ENCODE measurements at places on chromosomes 4 and X.
A peak's percentile ranks its signal among the peaks of the same experiment; 100 is the strongest.

GRCh38 chr4:113336556-113336955 lies 287.1 kb downstream of the ANK2 start:
- DNase-seq = no peak

DNA sequence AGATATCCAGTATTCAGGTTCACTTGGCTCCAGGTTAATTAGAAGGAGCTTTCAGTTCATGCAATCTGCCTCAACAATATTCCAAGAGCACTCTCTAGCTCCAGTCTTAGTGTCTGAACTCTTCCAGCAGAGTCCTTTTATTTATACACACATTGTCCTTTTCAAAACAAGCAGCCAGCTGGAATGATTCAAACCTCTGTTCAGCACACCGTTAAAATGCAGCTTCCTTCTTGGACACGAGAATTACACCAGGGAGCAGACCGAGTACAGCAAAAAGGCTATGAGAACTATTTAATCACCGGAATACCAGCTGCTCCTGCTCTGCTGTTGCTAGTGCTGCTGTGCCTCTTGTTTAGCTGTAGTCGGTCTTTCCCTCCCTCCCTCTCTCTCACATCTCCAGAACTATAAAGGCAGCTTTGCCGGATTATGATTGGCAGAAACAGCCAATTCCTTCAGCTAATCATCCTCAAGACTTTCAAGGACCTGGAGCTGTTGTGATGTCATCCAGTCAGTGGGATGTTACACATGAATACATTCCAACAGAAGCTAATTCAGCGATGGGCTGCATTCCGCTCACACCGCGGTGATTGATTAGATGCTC lies at the start of gene NDST4:
NDST4 (minus strand) TSS at position 115 of the 601 bp plus-strand sequence. CDS start 36,584 bp downstream, outside the sequence.
- no peak for DNase-seq

DNA sequence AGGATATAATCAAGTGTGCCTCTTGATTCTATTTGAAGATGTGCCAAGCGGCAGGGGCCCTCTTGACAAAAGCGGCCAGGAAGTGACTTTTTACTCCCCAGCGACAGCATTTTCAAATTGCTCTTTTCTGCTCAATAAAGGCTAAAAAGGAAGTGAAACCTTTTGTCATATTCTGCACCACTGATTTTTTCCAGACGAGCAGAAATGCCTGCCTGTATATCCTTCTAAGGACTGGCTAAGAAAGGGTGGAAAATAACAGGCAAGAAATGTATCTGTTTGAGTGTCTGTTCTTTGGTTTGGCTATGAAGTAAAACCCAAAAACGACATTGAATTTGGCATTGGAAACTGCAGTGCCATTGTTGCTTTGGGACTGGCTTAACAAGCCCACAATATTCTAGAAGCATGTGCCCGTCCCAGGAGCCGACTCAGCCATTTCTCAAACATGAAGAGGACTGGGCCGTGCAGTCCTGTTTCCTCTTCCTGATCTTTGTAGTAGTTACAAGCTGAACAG lies 25.4 kb downstream of the TMSB4X start:
- no peak for DNase-seq

DNA sequence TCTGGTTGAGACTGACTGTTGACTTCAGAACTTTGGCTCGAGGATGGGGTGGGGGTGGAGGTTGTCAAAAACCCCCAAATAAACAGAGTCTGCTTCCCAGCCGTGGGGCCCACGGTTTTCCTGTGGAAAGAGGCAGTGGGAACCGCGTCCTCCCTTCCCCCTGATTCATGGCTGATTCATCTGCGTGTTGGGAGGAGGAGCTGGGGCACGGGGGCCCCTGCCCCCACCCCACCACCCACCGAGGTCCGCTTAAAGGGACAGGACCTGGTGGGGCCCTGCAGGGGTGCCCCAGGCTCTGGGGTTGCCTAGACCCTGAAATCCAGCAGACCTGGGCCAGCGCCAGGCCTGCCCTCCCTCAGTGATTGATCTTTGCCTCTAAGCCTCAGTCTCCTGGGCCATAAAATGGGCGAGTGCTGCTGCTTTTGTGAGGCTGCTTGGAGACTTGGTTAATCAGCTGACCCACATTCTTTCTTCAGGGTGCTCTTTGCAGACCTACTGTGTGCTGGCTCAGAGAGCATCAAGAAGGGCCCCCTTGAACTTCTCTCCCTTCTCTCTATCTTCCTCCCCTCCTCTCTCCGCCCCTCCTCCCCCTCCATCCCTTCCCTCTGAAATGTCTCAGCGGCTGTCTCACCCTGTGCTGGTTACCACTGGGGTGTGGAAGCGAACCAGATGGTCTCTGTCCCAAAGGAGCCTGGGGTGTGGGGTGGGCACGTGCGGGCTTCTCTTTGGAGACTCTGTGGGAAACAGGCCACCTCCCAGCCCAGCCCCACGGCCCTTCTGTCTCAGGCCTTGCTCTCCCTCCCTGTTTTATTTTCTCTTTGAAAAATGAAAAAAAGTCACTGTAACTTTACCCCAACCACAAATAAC lies 9.1 kb downstream of the HTRA3 start:
- peak; percentile 70 for DNase-seq

DNA sequence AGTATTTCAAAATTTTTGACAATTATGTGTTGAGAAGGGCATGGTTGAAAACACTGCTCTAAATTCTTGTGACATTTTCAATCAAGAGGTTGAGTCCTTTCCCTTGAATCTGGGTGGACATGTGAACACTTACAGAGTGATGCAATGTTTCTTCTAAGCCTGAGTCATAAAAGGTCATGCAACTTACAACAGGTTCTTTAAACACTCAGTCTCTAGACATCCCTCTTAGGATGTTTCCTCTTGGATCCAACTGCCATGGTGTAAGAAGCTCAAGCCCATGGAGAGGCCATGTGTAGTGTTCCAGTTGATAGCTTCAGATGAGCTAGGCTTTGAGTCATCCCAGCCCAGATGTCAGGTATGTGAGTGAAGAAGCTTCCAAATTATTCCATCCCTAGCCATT lies 232.2 kb upstream of the MAOA start:
- DNase-seq = no peak

GRCh38 chr4:137597752-137598430 lies 65.6 kb upstream of the PCDH18 start:
- no peak for DNase-seq

GRCh38 chrX:2684256-2684655 lies 6.8 kb upstream of the CD99 start:
- DNase-seq = no peak

GRCh38 chr4:79047316-79047715 lies 108.1 kb upstream of the PAQR3 start:
- DNase-seq = no peak

DNA sequence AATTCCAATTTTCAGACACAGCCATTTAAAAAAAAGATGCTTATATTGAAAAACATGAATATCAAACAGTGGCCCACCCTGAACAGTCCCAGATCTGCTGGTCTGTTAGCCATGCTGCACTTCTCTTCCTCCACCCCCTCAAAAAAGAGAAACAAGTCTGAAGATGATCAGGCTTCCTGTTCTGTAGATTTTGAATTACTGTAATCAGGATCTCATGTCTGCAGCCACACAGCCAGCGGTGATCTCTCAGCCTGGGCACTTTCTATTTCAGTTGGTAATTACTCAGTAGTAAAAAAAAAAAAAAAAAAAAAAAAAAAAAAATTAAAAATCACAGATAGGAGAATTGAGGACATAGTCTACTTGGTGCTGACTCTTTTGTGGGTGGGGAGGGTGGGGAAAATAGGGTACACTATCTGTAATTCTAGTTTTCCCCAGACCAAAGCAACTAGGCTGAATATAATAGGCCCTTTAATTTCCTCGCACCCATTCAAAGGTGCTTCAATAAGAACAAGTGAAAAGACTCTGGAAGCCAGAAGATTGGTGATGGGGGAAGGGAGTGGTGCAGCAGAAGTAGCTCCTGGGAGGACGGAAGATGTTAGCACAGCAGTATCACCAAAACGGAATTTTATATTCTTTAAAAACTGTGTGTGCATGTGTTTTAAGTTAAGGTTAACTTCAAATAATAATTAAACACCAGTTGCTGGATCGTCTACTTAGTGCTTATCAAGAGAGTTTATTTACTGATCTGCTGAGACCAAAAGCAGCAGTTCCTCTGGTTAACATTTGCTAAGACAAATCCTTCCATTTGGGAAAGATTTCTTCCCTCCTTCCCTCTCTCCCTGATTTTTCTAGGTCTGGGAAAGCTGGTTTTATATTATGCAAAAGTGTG lies 47.0 kb downstream of the SPRY1 start:
- DNase-seq = no peak

DNA sequence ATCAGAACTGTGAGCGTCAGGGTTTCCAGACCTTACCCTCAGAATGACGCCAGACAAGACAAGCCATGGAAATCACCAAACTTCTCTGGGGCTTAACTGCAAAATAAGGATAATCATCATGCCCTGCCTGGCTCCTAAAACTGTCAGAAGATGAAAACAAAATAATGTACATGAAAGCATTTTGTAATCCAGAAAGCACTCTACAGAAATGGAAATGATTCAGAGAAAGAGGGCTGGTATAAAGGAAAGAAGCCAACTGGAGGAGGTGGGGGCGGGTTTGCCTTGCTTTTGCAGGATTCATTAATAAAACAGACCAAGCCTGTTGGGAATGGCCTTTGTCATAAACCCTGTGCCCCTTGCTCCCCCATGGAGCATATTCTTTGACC lies 47.3 kb downstream of the SEPSECS start:
- no peak for DNase-seq

DNA sequence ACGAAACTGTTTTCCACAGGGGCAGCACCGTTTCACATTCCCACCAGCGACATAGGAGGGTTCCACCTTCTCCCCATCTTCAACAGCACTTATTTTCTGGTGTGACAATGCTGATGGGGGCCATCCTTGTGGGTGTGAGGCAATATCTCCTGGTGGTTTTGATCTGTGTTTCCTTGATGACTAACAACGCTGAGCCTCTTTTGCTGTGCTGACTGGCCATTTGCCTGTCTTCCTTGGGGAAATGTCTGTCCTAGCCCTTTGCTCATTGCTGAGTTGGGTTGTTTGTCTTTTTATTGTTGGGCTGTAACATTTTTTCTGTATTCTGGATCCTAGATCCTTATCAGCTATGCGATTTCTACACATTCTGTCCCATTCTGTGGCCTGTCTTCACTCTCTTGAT lies 33.7 kb downstream of the ATP2B3 start:
- no peak for DNase-seq

- DNase-seq = no peak
Observed at GRCh38 chr4:140640150-140640748, 71.5 kb upstream of the UCP1 start.

GRCh38 chr4:76897536-76898384 lies at the start of gene SOWAHB:
Gene SOWAHB, minus strand, starts transcription at chr4:76898144. Its CDS starts 295 bp downstream, at chr4:76897849.
- DNase-seq = no peak

GRCh38 chrX:143429131-143429530 lies 88.1 kb downstream of the SPANXN3 start:
- DNase-seq = peak; percentile 5

DNA sequence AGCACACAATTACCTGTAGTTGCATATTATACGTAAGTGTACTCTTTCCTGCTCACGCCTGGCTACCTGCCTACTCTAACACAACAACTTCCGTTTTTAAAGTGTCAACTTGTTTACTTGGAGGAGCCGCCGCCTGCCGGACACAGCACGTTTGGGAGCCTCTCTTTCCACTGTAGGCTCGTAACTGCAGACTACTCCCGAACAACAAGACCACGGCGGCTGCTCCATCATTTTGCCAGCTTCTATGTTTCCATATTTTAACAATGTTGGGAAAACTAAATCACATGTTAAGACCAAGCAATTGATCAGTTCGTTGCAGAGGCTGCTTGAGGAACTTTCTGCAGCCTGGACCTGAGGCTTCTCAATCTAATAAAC lies 841 bp downstream of the MTNR1A start:
- no peak for DNase-seq

DNA sequence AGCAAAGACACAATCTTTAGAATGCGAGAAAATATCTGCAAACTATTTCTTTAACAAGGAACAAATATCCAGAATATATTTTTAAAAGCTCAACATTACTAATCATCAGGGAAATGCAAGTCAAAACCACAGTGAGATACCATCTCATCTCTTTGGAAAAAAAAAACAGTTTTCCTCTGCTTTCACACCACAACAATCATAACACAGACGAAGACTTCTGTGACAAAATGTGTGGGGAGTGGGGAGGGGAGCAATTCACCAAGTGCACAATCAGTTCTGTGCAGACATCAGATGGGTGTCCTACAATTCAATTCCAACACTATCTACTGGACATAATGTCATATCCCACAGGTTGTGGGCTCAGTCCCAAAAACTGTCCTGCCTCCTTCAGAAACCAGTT lies 293.2 kb upstream of the SLC7A11 start:
- no peak for DNase-seq

- peak; percentile 3 for DNase-seq
Observed at GRCh38 chr4:137794764-137795254, 262.5 kb upstream of the PCDH18 start.

DNA sequence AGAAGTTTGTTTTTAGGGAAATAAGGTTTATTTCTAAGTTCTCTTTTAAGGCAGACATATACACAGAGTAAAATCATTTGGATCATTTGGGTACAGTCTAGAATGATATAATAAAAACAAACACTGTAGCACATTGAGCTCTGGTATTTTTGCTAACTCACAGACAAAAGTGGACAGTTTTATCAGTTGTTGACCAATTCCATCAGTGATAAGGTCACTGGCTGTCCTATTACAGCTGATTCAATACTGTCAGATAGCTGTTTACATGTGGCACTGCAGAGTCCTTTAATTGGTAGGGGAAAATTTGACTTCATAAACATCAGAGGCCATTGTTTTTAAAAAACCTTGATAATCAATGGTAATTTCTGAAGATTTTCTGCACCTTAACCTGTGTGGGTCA lies 3.5 kb downstream of the IBSP start:
- no peak for DNase-seq

DNA sequence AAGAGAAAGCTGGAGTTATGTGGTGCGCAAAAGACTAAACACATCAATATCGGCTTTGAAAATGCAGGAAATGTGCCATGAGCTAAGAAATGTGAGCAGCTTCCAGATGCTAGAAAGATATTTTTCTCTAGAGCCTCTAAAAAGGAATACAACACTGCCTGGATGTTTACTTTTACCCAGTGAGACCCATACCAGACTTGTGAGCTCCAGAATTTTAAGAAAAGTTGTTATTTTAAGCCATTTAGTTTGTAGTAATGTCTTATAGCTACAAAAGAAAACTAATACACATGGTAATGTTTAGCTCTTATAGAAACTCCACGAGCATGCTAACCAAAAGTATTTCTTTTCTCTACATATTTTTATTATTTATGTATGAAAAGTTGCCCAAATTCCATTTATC lies 1389.4 kb downstream of the C4orf33 start:
- no peak for DNase-seq

DNA sequence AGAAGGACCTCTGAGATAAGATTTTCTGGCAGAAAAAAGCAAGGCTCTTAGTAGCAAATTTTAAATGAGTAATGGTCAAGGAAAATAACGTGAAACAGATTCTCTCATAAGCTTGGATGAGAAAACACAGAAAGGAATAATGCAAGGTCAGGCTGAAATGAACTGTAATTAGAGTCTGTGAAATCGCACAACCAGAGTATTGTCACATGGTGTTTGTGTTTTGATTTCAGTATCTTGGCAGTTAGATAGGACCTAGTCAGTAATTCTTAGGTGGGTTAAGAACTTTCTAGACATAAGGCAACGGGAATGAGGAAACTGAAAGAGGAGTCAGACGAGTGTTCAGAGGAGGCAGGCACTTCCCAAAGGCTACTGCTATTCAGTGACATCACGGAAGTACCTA lies 34.6 kb downstream of the LIMCH1 start:
- DNase-seq = no peak

Data from MG63 (cell line).